ENCODE measurements at places on chromosomes 11 and 22.
A peak's percentile ranks its signal among the peaks of the same experiment; 100 is the strongest.

GRCh38 chr11:14622223-14622954 is 21.2 kb upstream of the PDE3B start:
- DNase-seq, result no peak

DNA sequence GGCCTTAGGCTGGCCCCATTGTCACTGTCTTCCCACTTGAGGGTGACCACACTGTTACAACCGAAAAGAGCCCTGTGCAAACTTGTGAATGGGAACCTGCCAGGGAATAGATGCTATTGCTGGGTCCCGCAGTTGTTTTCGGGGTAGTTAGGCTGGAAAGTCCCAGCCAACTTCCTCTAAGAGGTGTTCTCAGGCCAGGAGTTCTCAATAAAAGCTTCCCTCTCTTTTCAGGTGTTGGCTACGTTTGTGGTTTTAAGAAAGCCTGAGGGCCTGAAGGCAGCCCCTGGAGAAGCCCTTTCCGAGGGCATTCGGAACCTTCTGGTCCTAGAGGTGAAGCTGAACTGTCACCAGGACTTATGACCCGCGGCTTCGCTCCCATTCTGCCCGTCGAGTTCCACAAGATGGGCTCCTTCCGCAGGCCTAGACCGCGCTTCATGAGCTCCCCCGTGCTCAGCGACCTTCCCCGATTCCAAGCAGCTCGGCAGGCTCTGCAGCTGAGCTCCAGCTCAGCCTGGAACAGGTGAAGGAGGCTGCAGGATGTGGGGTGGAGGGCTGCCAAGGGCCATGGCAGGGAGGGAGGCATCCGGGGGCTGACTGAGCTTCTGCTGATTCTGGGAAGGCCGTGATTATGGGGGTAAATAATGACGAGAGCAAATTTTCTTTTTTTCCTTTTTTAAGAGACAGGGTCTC is 104.8 kb downstream of the PRR5L start:
- no peak for DNase-seq

GRCh38 chr11:29281271-29281777 is 735.5 kb downstream of the KCNA4 start:
- peak; percentile 13 for DNase-seq

- no peak for DNase-seq
Measured at GRCh38 chr22:48577014-48577690, 1250.5 kb downstream of the BRD1 start.

DNA sequence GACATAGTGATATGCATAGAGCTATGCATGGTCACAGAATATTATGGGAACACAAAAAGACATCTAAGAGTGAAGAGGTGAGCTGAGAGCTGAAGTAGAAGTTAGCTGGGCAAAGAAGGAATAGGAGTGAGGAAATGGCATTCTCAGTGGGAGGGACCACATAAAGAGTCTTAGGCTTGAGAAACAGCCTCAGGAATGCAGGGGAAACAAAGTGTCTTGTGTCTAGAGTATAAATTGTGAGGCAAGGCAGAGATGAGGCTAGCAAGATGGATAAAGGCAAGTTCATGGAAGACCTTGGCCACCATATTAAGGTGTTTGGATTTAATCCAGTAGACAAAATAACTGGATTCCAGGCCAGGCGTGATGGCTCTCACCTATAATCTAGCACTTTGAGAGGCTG is 40.6 kb upstream of the CRTAM start:
- DNase-seq, result no peak

DNA sequence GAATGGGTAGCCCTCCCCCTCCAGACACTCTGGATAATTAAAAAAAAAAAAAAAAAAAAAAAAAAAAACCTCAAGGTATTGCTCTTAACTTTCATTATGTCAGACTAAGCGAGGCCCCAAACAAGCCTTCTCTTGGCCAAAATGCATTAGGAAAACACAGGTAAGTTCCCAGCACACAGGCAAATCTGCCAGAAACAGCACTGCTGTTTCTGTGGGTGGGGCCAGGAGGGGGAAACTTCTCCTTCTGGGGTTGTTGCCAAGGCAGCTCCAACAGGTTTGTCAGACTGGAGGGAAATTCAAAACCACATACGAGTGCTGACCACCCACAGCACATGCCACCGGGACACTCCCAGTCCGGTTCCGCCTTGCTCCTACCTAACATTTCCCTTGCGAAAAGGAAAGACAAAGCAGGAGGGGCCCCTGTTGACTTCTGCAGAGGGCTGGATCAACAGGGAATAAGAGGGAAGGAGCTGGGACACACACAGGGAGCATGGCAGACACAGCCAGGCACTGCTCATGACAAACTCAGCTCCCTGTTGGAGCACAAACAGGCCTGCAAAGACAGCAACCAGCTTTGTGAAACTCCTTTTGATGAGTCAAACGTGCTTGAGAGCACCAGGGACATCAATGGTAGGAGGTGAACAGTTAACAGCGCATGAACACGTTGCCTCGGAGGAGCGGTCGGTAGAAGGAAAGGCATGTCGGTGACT is 55.0 kb downstream of the MYH9 start:
- peak; percentile 42 for DNase-seq

- no peak for DNase-seq
Measured at GRCh38 chr11:17918049-17918605, 94.7 kb downstream of the SERGEF start.

- peak; percentile 43 for DNase-seq
Measured at GRCh38 chr11:61536676-61537270, 28.2 kb downstream of the LRRC10B start.

DNA sequence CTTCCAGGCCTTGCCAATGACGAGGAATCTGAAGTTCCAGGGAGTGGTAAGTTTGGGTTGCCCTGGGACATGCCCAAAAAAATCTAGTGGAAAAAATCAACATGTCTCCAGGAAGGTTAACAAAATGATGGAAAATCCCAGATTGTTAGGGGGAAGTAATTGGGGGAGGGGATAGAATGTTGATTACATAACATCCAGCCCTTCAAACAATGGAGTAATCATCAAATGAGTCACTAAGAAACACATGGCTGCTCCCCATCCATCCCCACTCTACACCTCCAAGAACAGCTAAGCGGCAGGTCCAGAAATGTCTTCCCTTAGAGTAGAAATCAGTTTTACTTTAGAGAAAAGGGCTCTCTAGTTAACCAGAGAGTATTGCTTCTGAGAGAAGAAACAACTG is 94.9 kb downstream of the ETS1 start:
- peak; percentile 83 for DNase-seq

DNA sequence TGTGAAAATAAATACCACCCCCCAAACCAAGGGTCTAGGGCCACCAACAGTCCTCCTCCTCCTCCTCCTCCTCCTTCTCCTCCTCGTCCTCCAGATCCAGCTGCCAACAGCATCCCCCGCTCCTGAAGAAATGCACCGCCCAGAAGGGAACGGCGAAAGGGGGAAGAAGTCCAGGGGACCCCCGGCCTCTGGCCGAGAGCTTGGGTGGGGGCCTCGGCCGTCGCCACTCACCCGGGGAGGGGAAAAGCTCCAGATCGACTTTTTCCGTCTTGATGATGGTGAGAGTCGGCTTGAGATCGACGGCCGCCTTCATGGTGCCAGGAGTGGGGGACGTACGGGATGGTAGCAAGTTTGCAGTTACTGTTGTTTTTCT is 65.7 kb downstream of the ETS1 start:
- peak; percentile 56 for DNase-seq

GRCh38 chr22:38313384-38313955 is 3.8 kb downstream of the CSNK1E start:
- DNase-seq, result no peak

- DNase-seq, result no peak
Measured at GRCh38 chr11:69301081-69301454, 7.1 kb downstream of the MYEOV start.

- no peak for DNase-seq
Measured at GRCh38 chr22:42500836-42501179, 18.8 kb downstream of the RRP7A start.

DNA sequence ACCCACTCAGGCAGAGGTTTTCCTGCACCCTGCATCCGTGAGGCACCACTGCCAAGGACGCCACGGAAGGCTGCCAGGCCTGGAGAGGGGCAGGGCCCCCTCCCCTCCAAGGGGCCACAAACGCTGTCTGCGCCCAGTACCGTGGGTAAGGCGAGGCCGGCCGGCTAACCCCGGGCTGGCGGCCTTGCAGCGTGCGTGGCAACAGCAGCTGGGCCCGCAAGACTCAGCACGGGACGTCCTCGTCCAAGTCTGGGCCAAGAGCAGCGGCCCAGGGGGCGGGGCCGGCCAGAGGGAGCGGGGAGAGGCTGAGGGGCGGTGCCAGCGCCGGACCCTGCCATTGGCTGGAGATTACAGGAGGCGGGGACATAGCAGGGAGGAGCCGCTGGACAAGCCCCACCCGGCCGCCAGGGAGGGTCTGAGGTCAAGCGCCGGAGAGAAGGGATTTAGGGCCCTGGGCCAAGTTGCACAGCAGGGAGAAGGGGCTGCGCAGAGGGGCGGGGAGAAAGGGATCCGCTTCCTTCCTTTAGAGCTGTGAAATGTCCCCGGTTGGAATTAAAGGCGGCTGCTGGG is 16.0 kb downstream of the SLC43A1 start:
- DNase-seq, result peak; percentile 55

DNA sequence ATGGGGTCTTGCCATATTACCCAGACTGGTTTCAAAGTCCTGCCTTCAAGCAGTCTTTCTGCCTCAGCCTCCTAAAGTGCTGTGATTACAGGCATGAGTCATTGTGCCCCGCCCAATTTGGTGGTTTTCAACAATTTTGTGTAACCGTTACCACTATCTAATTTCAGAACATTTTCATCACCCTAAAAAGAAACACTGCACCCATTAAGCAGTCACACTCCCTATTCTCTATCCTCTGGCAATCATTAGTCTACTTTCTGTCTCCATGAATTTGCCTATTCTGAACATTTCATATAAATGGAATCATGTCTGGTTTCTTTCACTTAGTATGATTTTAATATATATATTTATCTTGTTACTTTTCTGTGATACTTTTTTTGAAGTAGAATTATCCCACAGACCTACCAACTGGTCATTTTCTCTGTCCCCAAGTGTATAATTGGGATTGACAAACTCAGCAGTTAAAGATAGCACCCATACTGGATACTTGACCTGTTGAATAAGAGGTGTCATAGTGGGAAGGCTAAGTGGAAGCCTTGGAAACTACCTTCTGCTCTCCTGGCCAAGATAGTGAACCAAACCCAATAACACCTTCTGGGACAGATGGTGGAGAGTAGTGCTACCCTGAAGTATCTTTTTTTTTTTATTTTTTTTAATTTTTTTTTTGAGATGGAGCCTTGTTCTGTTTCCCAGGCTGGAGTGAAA is 64.8 kb downstream of the STIM1 start:
- DNase-seq, result no peak

GRCh38 chr11:44243595-44244343 is 66.2 kb downstream of the ALX4 start:
- DNase-seq, result no peak

DNA sequence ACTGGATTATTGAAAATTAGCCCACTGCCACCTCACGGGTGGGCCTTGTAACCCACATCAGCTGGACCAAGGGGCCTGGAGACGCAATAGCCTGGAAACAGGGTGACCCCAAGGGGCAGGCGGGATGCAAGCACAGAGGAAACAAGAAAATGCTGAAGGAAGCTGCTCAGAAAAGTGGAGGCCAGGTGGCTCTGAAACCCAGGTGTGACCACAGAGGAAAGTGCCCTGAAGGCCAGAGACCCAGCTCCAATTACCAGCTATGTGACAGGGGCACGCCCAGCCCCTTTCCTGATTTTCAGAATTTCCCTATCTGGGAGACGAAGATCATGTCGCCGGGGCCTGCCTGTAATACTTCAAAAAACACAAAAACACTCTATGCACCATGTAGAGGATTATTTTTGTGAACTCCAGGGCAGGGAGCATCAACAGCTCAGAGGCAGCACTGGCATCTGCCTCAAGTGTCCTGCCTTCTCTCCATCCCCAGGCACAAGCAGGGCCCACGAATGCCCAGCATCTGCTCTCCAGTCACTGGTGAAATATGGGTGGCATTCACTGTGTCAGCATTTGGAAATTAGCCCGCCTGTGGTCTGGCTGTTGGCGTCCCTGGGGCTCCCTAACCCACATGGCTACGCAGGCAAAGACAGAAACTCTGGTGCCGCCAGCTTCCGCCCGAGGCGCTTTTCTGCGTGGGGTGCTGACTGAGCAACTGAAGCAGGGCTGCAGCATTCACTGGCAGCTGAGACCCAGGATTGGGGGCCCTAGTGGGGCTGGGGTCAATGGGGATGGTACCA is 6.3 kb downstream of the KCNJ1 start:
- no peak for DNase-seq

DNA sequence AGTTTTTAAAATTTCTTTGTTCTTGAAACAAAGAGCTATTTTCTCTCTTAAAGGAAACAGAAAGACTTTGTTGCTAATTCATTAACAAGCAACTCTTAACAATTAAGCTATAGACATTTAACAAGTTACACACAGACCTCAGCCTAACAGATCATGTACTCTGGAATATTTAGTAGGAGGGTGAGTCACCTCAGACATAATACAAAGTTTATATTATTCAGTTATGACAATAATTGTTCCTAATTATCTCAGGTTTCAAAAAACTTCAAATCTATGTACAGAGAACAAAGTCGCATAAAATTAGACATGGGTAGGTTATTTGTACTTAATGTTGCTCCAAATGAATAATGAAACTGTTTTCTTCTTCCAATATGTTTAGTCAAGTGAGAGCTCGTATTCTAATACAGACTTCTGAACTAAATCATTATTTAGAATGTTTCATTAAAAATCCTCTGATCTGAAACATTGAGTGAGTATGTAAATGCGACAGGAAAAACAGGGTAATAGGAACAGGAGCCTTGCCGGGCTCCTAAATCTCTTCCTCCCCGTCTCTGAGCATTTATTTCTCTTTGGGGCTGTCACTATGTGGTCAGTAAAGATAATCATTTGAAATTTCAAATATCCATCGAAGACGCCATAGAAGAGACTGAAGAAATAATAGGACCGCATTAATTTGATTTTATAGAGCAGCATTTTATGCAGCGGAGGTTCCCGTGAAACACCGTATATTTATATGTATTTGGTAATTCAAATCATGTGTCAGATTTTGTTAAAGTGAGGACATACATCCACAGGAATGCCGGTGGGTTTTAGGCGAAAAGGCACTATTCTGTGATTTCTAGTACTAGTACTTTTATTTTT is 8.7 kb upstream of the BARX2 start:
- DNase-seq, result no peak

DNA sequence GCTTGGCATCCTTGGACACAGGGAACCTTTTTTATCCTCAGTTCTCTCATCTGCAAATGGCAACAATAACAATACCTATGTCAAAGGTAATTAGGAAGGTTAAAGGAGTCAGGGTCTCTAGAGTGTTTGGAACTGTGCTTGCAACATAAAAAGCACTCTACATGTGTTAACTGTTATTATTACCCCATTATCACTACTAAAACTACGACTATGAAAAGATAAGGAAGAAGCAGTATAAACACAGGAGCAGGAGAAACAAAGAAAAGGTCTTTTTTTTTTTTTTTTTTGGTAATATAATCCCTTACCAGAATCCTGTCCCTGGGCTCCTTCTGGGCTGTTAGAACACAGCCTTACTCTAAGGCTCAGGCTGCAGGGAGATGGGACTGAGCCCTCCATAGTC is 348.2 kb downstream of the CADM1 start:
- DNase-seq, result no peak
